ENCODE measurements at places on chromosomes 5 and 9.

- DNase-seq, result no peak
Measured at GRCh38 chr9:86116425-86116824, 17.1 kb upstream of the GOLM1 start.

- no peak for DNase-seq
Measured at GRCh38 chr5:88880201-88880600, 2.8 kb downstream of the MEF2C start.

DNA sequence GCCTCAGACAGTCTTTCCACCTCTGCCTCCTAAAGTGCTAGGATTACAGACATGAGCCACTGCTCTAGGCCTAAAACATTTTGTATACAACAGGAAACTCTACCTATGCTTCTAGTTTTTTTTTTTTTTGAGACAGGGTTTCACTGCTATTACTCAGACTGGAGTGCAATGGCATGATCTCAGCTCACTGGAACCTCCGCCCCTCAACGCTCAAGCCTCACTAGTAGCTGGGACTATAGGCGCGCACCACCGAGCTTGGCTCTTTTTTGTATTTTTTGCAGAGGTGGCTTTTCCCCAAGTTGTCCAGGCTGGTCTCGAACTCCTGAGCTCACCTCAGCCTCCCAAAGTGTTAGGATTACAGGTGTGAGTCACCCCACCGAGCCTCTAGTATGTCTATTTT is 5.4 kb downstream of the HSPA9 start:
- no peak for DNase-seq

- DNase-seq, result no peak
Measured at GRCh38 chr9:122206118-122207046, 22.4 kb downstream of the LHX6 start.

GRCh38 chr9:133121198-133121914 is at the start of gene RALGDS:
TSS of gene RALGDS (minus strand) at chr9:133121240. CDS start at chr9:133121154, 86 bp downstream.
- peak; percentile 82 for DNase-seq

DNA sequence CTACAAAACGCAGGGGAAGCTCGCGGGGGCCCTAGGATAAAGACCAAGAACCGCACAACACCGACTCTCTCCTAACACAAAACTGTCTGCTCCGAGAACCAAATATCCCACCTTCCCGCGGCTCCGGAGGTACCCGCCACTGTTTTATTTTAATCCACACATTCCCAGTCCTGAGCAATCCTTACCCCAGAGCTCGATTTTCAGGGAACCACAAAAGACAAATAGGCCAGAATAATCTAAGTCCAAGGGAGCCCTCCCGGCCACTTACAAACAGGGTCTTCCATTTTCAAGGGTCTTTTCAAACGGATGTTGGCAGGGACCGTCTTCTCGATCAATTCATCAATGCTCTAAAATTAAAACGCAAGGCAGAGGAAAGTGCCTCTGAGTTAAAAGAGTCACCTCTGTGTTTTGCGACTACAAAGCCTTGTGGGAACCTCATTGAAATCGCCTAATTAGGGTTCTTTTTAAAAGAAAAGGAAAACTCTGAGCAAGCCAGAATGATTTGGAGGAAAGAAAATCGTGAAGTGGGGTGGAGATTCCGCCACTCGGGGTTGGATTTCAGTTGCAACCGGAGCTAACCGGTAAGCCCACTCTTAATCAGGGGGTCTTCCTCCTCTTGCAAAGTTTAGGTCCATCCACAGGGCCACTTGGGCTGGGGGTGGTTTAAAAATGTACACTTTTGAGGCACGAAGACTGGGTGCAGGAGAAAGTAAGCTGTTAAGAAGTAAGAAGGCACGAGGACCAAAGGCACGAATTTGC is 1.0 kb downstream of the GLDC start:
- DNase-seq, result no peak

DNA sequence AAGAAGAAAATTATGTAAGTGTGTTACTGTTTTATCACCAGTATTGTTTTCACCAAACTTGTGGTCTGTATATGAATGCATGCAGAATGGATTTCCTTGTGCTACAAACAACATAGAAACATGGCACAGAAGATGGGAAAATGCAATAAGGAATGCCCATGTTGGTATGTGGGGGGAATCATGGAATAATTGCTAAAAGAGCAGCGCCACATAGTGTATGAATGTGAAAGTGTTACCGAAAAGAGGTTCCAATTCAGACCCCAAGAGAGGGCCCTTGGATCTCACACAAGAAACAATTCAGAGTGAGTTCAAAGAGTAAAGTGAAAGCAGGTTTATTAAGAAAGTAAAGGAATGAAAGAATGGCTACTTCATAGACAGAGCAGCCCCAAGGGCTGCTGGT is 26.4 kb upstream of the TYRP1 start:
- DNase-seq, result no peak

Data from HCEC 1CT (cell line).